ENCODE measurements at places on chromosomes 11 and 22. TPM values are rescaled to one million over a fixed set of nuclear protein-coding genes. Genes with fewer than 3 reads are reported as not detected.

The RCOR2 gene
- 9.5 TPM for total RNA-seq

The TRIM49 gene
- not detected for total RNA-seq

The SEPTIN5 gene
- total RNA-seq = 167 TPM

The SLC16A8 gene
- 0.16 TPM for total RNA-seq

The FADS3 gene
- 34.0 TPM for total RNA-seq

The SEPTIN3 gene
- total RNA-seq = 130 TPM

The RAB36 gene
- 5.9 TPM for total RNA-seq

The VSIG2 gene
- not detected for total RNA-seq

The KREMEN1 gene
- 18.9 TPM for total RNA-seq

The PRG3 gene
- total RNA-seq = 0.31 TPM

The MIOX gene
- total RNA-seq = not detected

The SSTR3 gene
- not detected for total RNA-seq

The RPL3 gene
- 1,406 TPM for total RNA-seq

The LYVE1 gene
- total RNA-seq = 9.0 TPM

The SCUBE2 gene
- total RNA-seq = 4.7 TPM

The C11orf97 gene
- total RNA-seq = not detected

The DERL3 gene
- total RNA-seq = 0.62 TPM

The HOATZ gene
- not detected for total RNA-seq

The NAALAD2 gene
- total RNA-seq = 5.3 TPM

The SLC22A9 gene
- total RNA-seq = not detected

The APOA4 gene
- total RNA-seq = not detected

The FOLH1 gene
- total RNA-seq = 3.6 TPM

The KCNQ1OT1 gene
- 2.8 TPM for total RNA-seq

The TRIM49B gene
- total RNA-seq = not detected

The MLC1 gene
- total RNA-seq = 32.6 TPM

The CALCB gene
- not detected for total RNA-seq

The KCNJ4 gene
- total RNA-seq = 9.7 TPM

The POU2AF1 gene
- total RNA-seq = not detected

The RIMBP3B gene
- total RNA-seq = 0.62 TPM

The NNMT gene
- total RNA-seq = not detected

The RBM4B gene
- total RNA-seq = 94.5 TPM

The OR4C16 gene
- not detected for total RNA-seq
